Activated CD4-positive, alpha-beta memory T cell treated with anti-CD3 and anti-CD28 coated beads for 36 hours (primary cell): ENCODE measurements at places on chromosomes 1 and 21.
A peak's percentile ranks its signal among the peaks of the same experiment; 100 is the strongest.

DNA sequence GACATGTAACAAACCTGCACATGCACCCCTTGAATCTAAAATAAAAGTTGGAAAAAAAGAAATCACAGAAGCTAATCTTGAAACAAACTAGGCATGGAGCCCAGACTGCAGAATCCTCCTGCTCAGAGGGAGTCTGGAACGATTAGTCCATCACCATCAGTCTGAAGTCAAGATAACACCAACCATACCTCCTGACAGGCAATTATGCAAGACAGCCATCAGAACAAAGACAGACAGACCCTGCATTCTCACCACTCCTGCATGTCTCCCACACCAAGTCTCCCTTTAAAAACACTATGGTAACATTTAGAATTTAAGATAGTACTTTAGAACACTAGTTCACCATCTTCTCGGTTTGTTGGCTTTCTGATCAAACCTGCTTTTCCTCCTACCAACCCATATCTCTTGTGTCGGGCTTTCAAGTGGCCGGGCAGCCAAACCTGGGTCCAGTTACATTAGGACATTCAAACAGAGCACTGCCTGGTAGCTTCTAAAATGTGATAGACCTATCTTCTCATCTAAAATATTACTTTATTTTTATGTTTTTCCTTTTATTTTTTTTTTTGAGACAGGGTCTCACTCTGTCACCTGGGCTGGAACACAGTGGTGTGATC, 10.1 kb downstream of the YARS1 start:
- no peak for DNase-seq

GRCh38 chr1:94272388-94272787, 35.0 kb upstream of the ARHGAP29 start:
- no peak for DNase-seq

GRCh38 chr1:20250340-20250989, 40.2 kb upstream of the VWA5B1 start:
- DNase-seq: peak; percentile 60

DNA sequence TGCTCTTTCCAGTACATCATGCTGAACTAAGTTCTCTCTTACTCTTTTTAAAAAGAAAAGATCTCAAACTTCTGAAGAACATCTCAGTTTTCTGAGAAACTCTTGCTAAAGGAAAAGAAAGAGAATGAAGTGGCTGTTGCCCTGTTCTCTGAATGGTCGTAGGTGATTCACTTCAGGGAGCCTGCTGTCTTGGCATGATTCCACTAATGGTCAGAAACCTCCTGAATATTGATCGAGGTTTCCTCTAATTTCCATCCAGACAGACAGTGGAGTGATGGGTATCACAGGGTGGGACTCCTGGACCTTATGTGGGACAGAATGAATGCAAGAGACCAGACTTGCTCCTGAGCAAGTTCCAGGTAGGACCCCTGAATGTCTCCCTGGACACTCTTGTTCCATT, 2.5 kb downstream of the FCRL2 start:
- no peak for DNase-seq

- no peak for DNase-seq
Observed at GRCh38 chr1:22876359-22877111, 96.1 kb downstream of the LACTBL1 start.

GRCh38 chr1:177181280-177181630, 10.5 kb downstream of the BRINP2 start:
- no peak for DNase-seq

GRCh38 chr1:197696372-197696771, 78.9 kb downstream of the DENND1B start:
- no peak for DNase-seq

DNA sequence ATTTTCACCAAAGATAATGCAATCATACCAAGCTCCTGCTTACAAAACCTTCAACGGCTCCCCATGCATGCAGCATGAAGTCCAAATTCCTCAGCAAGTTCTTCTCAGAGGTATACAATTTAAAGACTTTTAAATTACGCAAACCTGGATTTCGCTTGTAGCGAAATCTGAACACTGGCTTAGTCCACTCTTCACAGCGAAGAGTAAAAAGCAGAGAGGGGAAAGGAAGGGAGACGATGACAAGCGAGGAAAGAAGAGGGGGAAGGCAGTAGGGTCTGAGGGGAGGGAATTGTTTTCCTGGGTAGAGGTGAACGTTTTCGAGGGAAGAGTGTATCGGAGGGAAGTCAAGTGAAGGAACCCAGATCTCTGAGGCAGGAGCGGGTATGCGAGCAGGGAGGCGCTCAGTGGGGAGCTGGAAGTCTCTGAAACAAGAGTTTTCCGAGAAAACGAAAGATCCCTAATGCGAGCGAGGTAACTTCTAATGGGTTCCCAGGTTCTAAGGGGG, 790 bp downstream of the TESK2 start:
- DNase-seq: no peak

DNA sequence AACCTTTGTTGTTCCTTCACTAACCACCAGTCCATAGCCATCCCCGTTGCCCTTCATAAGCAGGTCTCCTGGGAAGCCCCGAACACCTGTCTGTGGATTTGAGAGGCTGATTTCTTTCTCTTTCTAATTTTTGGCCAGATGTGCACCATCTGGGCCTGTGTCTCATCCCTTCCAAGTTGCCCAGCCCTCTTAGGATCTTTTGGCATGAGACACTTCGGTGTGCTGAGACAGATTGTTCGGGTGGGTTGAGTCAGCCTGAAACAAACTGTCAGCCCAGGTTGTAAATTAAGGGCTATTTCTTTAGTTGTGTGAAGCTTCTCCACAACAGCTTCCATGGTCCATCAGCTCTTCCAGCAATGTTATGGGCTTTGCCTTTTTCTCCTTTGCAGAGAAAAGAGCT, 1.4 kb upstream of the DNAJC11 start:
- no peak for DNase-seq

GRCh38 chr1:236543065-236543669, 19.4 kb downstream of the LGALS8 start:
- no peak for DNase-seq

- no peak for DNase-seq
Observed at GRCh38 chr1:210607361-210607760, 278.7 kb downstream of the HHAT start.

- DNase-seq: no peak
Observed at GRCh38 chr1:230681599-230681998, 32.3 kb downstream of the AGT start.

DNA sequence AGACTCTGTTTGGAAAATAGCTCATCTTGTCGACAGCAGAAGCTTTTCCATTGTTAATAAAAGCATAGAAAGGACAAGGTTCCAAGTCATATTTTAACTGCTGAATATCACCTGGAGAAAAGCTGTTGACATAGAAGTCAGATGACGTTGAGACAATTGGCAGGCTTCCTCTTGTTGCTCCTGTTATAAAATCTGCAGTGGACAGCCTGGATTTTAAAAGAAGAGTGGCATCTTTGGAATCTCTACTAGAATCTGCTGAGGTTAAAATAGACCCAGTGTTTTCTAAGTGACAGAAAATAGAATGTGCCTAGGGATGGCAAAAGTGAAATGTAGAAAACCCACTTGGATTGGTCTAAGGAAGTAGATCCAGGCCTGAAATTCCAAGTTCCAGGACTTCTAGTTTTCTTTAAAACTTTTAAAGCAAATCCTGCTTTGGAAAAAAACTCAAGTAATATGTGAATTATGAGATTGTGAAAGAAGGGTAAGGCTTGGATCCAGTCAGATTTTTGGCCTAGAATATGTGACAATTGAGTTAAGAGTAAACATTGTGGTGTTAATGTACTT, 53.6 kb upstream of the NEXN start:
- DNase-seq: no peak

- DNase-seq: no peak
Observed at GRCh38 chr1:6788946-6789345, 3.7 kb downstream of the CAMTA1 start.

- DNase-seq: no peak
Observed at GRCh38 chr1:247854899-247855545, 2.0 kb upstream of the TRIM58 start.

- no peak for DNase-seq
Observed at GRCh38 chr1:246680696-246681130, 43.5 kb upstream of the SCCPDH start.

- DNase-seq: no peak
Observed at GRCh38 chr21:21973806-21974205, 975.6 kb downstream of the NCAM2 start.

DNA sequence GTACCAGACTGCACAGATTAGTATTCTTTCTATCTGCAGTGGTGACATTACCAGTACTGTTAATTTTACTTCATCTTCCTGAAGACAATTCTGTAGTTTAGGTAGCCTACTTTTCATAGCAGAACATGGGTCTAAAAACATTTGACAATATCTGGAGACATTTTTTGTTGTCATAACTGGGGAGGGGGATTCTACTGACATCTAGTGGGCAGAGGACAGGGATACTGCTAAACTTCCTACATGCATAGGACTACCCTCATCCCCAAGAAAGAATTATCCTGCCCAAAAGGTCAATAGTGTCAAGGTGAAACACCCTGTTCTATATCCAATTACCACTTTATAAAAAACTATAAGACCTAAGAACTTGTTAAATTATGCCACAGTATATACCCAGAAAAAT, 3.4 kb upstream of the ARHGAP29 start:
- no peak for DNase-seq

DNA sequence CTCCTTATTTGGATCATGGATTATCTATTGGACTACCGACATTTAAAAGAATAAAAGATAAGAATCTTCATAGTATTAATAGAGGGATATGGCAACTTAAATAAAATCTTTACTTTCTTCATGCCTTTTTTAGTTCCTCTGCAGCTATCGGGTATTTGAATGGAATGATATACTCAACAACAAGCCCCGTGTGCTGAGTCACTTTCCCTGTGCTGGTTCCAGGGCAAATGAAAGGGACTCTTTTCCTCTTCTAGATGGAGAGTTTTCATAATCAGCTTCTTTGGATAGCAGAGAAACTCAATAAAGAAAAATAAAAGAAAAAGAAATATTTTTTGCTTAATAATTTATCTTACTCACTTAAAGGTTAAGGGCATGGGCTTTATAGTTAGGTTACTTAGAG, 213.7 kb downstream of the LRRC40 start:
- no peak for DNase-seq

GRCh38 chr1:232927830-232928505, 22.4 kb upstream of the NTPCR start:
- no peak for DNase-seq

DNA sequence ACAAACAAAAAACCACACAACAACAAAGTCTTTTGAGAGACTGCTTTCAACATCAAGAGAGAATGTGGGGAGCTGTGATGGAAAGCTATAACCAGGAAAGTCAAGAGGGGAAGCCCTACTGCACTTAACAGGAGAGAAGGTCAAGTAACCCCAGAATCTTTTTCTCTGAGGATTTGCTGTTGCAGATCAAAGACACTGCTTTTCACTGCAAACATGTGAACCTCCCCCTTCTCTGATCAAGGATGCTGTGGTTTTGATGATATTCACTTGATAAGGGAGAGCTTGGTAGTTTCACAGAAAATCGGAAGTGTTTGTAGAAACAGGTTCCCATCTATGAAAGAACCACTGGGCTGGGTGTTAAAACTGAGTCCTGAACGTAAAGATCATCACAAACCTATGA, 4.8 kb downstream of the ETV3 start:
- no peak for DNase-seq

DNA sequence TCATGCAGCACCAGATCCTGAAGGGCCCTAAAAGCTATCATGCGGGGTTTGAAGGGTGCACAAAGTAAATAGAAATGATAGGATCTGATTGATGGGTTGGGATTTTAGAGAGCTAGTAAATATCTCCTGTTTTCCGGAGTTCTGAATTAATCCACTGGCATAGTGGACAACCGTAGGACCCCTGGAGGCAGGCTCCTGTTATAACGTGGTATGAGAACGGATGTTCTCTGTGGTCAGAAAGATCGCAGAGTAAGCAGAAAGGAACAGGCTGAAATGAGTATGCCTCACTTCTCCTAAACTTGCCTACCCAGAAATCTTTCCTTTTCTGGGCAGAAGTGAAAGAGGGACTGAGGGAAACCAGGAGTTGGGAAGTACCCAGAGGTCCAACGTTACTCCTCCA, 470.8 kb downstream of the AJAP1 start:
- no peak for DNase-seq

- DNase-seq: no peak
Observed at GRCh38 chr1:167587342-167587741, 33.8 kb upstream of the CREG1 start.

DNA sequence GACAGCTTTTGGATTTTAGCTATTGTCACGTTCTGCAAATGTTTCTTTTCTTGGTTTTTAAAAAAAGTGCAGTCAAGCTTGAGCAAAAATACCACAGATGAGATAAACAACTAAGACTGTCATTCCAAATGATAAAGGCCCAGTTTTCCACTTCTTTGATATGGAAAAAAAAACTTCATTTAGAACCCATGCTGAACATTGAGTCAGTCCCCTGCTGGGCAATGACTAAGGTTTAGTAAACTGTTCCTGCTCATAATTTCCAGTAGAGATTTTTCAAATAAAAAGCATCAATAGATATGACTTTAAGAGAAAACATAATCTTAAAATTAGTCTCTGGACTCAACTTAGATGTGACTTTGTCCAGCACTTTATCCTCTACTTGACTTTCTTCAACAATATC, 167.9 kb upstream of the C8B start:
- DNase-seq: no peak

- DNase-seq: no peak
Observed at GRCh38 chr1:19315378-19316198, 3.5 kb downstream of the SLC66A1 start.

DNA sequence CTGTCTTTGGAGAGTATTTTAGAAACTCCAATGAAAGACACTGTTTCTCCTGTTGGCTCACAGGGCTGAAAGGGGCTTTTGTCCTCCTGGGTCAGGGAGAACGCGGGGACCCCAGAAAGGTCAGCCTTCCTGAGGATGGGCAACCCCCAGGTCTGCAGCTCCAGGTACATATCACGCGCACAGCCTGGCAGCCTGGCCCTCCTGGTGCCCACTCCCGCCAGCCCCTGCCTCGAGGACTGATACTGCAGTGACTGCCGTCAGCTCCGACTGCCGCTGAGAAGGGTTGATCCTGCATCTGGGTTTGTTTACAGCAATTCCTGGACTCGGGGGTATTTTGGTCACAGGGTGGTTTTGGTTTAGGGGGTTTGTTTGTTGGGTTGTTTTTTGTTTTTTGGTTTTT, 58.5 kb downstream of the LACTBL1 start:
- no peak for DNase-seq

GRCh38 chr1:240621249-240621648, 9.3 kb upstream of the GREM2 start:
- no peak for DNase-seq

DNA sequence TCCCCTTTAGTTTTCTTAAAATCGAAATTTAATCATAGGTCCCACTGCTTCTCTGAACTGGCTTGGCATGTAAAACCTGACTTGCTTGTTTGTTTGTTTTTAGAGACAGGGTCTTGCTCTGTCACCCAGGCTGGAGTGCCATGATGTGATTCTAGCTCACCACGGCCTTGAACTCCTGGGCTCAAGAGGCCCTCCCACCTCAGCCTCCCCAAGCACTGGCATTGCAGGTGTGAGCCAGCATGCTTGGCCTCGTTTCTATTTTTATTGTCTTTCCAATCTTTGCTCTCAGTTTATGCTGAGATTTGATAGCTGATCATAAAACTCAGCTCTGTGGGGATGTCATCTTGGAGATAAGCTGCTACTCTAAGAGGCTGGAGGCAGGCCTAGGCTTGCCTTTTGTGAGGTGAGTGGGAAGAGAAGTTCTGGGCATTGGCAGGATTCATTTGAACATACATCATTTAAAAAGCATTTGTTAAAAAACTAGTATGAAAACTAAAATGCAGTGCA, 51.5 kb upstream of the GCLM start:
- DNase-seq: no peak
